ENCODE measurements at places on chromosomes 1 and 21.

- no peak for DNase-seq
Measured at GRCh38 chr21:41823906-41824305, 55.2 kb downstream of the PRDM15 start.

DNA sequence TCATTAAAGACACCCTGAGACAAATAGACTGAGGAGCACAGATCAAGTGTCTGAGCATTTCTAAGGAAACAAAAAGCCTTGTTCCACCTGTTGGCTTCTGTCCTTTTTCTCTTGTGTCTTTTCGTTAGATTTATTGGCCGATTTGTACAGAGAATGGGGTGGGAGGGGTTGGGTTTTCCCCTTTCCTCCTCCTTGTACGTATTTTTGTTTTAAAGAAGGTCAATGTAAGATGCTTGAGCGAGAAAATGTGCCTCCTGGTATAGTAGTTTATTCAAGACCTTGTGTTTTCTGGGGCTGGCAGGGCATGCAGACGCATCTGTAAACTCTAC is 1.2 kb downstream of the BCL9 start:
- DNase-seq = no peak

DNA sequence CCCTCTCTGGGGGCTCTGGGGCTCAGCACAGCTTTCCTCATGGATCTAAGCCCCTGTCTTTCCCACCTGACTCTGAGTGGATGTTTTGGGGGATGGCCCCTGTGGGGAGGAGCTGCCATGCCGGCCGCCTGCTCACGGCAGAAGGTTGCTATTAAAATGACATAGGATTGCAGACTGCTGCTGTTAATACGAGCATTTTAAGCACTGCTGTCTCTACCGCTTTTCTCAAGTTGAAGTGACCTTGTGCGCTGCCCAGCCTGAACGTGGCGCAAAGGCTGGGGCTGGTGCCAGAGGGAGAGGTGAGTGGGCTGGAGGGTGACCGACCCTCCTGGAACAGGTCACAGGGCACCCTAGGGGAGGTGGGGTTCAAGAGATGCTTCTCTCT is 58.4 kb downstream of the DISP3 start:
- no peak for DNase-seq

- no peak for DNase-seq
Measured at GRCh38 chr1:169680377-169681019, 30.9 kb downstream of the SELL start.

DNA sequence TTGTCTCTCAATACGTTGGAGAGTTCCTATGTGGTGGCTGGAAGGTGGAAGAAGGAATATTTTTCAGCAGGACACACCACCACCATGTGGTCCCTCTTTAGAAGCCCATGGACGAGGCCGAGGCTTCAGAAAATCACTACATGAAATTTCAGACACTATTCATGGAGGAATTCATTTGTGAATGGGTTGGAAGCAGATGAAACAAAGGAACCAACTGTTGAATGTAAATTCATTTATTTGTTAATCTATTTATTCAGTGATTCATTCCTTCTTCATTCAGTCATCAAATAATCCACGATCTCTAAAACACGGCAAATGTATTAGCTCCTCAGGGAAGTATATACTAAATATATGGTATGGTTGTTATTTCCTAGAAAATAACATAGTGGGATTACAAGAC is 12.2 kb downstream of the SLC35F3 start:
- no peak for DNase-seq

GRCh38 chr1:15198684-15199083 is 45.1 kb downstream of the TMEM51 start:
- no peak for DNase-seq

DNA sequence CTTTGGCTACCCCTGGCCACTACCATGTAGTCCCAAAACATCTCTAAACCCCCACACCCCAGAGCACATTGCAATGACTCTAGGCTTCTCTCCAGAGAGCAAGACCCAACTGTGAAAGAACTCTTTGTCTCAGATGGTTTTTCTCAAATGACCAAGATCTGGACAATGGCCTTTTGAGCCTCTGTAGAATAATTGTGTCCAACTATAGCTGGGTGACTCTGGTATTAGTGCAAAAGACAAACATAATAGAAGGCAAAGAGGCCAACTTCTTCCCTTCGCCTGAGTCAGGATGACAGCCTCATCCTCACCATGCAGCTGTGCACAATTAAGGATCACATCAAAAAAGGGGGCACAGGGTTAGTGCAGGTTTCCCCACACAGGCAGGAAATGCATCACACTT is 139.6 kb downstream of the BRINP2 start:
- no peak for DNase-seq

DNA sequence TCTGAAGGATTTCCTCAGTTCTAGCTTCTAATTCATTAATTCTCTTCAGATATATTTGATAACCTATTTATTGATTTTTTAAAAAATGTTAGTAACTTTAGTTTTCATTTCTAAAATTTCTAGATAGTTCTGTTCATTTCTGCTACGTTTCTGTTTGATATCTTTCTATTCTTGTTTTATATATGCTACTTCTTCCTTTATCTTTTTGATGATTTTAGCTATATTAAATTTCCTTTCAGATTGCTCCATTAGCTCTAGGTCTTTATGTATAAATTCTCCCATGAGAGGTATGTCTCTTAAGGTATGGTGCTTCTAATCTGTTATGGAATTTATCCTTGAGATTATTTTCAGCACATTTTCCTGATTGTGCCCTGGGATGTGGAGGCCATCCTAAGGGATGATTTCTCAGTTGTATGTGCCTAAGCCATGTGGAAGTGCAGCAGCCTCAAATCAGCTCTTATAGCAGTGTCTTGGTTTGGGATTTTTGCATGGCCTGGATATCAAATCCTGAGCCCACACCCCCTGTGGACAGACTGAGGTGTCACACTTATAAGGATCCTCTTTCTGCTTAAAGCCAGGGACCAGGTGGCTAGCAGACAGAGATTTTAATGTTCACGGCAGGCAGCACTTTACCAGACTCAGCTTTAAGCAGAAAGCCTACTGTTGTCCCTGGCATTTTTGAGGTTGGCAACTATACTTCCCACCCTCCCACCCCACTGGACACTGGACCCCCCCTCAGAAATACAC is 6.2 kb upstream of the KCNQ4 start:
- DNase-seq = no peak

GRCh38 chr1:231527586-231528171 is 790 bp upstream of the TSNAX start:
- no peak for DNase-seq

GRCh38 chr1:194487172-194487571 is 1300.8 kb upstream of the B3GALT2 start:
- no peak for DNase-seq

GRCh38 chr21:35510957-35511695 is 462.0 kb upstream of the RUNX1 start:
- DNase-seq = no peak

DNA sequence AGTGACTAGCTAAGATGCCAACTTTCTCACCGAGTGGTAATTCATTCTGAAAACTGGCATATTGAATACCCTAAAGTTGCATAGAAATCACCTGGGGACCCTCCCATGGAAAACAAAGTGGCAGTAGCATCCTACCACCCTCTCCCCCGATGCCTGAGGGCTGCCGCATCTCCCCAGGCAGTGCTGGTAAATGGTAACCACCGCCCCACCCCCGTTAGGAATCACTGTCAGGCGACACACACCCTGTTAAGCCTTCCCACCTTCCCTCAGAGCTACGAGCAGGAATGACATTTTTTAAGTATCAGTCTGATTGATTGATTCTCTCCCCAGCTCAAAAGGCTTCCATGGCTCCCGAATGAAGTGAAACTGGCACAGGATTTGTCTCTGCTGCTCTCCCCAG is 28.3 kb downstream of the TMPRSS2 start:
- DNase-seq = no peak

GRCh38 chr1:111242805-111243523 is 15.5 kb downstream of the CHI3L2 start:
- DNase-seq = no peak

- DNase-seq = no peak
Measured at GRCh38 chr21:36852864-36853263, 113.6 kb downstream of the HLCS start.

DNA sequence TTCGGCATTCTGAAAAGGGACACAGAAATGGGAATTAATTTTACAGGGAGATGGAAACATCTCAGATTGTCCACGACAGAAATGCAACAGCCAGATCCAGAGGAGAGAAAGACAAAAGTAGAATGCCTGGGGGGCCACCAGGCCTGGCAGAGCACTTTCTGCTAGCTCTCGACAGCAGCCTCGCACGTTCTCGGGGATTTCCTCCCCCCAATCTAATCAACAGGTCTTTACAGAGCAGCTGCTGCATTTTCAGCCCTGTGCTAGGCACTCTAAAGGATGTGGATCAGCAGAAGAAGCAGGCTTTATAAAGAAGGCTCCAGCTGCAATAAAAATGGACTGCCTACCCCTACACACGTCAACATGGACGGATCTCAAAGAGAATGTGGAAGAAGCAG is 10.6 kb downstream of the CSRP1 start:
- DNase-seq = no peak

GRCh38 chr1:101460739-101461138 is 223.9 kb downstream of the S1PR1 start:
- DNase-seq = no peak

DNA sequence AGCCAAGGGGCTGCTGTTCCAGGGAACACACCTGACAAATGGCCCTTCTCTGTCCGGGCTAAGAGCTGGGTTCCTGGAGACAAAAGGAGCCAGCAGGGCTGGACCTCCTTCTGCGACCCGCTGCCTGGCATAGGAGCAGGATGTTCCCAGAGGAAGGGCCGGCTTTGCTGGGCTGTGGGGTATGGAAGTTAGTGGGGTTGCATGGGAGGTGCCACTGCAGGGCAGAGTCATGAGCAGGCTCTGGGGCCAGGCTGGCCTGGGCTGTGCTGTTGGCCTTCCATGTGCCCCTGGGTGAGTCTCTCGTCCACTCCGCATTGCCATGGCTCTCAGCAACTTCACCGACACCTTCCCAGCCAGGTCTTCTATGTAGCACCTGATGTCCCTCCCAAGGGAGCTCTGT is 507.6 kb downstream of the PTPRU start:
- no peak for DNase-seq

DNA sequence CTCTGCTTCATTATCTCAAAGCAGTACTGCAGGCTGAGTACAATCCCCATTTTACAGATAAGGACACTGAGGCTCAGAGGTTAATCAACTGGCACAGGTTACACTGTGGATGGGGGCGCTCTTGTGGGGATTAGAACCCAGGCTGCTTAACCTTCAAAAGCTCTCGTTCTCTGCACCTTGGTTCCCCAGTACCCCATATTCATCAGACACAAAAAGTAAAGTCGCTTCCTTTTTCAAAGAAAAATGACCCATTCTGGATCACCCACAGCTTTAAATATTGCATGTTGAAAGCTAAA is 20.5 kb downstream of the SSBP3 start:
- DNase-seq = no peak

- DNase-seq = no peak
Measured at GRCh38 chr1:19348441-19349198, 36.5 kb downstream of the SLC66A1 start.

- no peak for DNase-seq
Measured at GRCh38 chr1:85125891-85126290, 74.9 kb downstream of the SYDE2 start.

DNA sequence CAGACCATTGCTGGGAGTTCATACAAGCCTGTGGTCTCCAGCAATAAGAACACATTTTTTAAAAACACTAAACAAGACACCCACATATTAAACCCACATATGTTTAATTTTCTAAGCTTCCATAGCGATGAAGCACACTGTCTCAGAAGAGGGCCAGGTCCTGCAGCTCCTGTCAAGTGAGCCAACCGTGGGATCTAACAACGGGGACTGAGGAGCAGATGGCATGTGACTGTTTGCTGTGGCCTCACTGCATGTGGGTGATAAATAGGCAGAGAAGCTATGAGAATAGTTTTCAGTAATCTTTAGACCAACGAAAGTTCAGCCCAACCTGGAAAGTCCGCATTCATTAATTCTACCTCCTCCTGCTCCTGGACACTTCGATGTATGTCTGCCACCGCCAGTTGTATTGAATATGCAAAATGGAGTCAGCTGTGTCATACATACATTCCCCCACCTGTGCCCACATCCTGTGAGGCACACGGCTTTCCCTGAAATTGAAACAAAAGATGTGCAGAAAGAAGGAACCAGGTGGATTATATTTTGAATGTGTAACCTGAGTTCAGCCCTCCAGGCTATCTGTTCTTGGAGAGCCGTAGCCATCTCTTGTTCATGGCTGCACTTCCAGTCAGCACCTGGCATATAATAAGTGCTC is 88.2 kb downstream of the MIS18A start:
- no peak for DNase-seq

GRCh38 chr1:169005776-169006175 is 100.7 kb upstream of the ATP1B1 start:
- DNase-seq = no peak

GRCh38 chr1:155128755-155129473 is 1.2 kb downstream of the EFNA1 start:
- DNase-seq = peak; percentile 32

DNA sequence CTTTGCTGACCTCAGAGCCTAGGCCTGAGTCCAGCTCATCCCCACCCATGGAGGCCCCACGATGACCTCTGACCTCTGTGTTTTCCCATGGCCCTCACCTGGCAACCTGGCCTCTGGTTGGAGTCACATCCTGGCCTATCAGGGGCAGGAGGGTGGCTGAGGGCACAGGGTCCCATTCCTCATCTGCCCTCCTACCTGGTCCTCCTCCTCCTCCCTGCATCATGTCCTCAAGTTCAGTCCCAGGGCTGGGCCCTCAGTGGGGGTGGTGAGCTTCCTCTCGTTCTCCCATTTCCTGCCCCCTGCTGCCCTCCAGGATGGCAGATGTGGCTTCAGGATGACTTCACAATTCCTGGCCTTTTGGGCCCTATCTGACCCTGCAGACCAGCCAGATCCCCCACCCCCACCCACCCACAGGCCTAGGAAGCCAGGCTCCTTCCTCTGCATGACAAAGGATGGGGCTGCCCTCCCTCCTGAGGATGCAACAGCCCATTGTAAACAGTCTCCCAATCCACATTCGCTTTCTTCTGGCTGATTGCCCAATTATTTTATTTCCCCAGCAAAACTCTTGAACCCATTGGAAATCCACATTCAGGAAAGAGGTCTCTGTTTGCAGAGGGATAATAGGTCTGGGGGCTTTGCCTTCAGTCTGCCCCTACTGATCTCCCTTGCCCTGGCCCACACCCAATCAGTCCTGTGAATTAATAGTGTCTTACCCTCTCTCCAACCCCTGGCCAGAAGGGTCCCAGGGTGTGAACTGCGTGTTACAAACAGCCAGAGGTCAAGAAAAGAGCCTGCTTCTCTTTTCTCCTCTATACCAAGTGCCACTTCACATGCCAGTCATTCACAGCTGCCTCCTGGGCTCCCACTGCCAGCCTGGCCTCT is 10.3 kb upstream of the LEFTY1 start:
- DNase-seq = no peak

DNA sequence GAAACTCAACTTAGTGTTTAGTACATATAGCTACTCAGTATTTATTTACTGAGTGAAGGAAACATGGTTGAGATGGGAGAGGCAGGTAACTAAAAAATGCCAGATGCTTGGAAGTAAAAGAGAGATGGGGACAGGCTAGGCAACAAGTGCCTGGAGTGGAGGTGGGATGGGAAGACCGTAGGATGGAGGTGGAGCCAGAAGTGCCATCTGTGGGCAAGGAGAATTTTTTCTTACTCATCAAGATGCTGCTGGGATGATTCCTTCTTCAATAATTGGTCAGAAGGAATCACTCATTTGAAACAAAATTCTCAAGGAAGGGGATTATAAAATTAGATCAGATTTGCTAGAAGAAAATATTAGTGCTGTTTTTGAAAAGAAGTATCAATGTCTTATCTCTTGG is 72.9 kb downstream of the IFI44 start:
- no peak for DNase-seq

- no peak for DNase-seq
Measured at GRCh38 chr1:245809361-245809760, 654.6 kb downstream of the KIF26B start.
